ENCODE measurements at places on chromosomes 5 and 9.

DNA sequence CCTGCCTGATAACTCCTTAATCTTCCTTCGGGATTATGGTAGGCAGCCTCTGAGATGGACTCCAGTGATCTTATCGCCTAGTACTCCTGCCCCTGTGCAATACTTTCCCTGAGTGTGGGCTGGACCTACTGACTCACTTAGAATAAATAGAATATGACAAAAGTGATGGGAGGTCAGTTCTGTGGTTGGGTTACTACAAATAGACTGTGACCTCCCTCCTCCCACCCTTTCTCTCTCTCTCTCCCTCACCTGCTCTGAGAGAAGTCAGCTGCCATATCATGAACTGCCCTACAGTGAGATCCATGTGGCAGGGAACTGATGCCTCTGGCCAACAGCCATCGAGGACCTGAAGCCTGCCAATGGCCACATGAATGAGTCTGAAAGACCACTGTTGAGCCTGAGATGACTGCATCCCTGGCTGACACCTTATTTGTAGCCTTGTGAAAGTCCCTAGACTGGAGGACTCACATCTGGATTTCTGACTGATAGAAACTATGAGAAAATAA is 31.7 kb downstream of the NRG2 start:
- no peak for DNase-seq
- H3K4me1 ChIP-seq = no peaks in the 10 kb centered on the region
- H3K27me3 ChIP-seq = no peaks in the 10 kb centered on the region
- no peak overlapping the region for H3K27ac ChIP-seq
- H3K36me3 ChIP-seq = no peaks in the 10 kb centered on the region
- H3K4me3 ChIP-seq = no peak overlapping the region

DNA sequence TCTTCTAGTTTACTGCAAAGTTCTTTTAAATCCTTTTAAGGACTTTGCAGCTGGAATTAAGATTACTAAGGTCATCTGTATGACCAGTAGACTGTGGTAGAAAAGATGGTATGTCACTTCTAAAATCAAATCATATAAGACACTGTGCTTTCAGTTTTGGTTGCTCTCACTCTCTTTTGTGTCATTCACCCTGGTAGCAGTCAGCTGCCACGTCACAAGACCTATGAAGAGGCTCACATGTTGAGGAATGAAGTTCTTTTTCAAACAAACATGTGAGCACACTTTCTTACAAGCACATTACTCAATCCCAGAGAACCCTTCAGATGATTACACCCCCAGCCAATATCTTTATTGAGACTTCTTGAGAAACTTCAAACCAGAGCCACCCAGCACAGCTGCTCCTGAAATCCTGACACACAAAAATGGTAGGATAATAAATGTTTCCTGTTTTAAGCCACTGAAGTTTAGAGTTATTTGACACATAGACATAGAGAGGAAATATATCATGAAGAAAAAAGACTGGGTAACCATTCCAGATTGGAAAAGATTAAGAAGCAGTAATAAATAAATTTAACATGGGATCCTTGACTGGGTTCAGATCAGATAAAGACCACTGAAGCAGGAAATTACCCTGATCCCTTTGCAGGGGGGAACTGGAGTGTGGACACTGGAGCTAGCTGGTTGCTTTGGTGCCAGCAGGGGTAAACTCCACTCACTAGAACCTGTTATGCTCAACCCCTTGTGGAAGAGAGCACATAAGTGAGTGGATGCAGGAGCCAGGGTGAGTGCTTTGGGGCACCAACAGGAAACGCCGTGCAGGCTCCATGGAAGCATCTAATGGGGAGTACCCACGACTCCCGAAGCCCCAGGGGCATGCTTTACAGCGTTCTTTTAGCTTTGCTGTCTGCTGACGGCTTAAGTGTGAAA is 64.1 kb downstream of the SLCO4C1 start:
- H3K4me3 ChIP-seq = no peak overlapping the region
- no peaks in the 10 kb centered on the region for H3K4me1 ChIP-seq
- no peaks in the 10 kb centered on the region for H3K36me3 ChIP-seq
- peak overlapping the region; percentile 74 for H3K27ac ChIP-seq
- H3K27me3 ChIP-seq = no peaks in the 10 kb centered on the region
- DNase-seq = peak; percentile 86

DNA sequence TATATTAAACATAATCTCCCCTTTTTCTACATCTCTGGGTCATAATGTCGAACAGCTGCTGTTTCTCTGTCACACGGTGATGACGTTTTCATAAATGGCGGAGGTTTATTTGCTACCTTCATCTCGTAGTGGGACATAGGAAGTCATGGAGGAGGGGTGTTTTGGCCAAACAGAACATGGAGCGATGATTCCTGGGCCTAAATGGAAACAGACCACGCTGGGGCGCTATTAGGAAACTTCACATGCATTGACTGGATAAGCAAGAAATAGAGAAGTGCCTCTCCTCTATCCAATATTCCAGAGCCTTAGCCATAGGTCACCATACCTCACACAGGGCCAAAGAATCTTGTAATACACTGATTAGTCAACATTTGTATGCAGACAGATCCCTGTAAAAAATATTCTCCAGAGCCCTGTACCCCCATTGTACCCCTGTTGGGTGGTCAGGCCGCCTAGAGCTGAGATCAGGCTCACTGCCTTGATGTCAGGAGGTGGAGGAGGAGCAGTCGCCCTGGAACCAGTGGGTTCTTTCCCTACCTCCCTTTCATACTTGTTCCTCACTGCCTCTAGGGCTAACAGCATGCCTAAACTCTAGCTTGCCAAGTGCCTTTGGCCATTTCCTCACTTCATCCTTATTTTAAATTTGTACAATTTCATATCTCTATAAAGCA is 77.8 kb upstream of the SPIN1 start:
- H3K4me1 ChIP-seq = no peaks in the 10 kb centered on the region
- H3K4me3 ChIP-seq = no peak overlapping the region
- H3K36me3 ChIP-seq = no peaks in the 10 kb centered on the region
- H3K27ac ChIP-seq = no peak overlapping the region
- DNase-seq = no peak

DNA sequence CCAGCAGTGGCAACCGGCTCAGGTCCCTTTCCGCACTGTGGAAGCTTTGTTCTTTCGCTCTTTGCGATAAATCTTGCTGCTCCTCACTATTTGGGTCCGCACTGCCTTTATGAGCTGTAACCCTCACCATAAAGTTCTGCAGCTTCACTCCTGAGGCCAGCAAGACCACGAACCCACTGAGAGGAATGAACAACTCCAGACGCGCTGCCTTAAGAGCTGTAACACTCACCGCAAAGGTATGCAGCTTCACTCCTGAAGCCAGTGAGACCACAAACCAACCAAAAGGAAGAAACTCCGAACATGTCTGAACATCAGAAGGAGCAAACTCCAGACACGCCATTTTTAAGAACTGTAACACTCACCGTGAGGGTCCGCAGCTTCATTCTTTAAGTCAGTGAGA is 103.5 kb downstream of the GLIS3 start:
- no peaks in the 10 kb centered on the region for H3K4me1 ChIP-seq
- H3K36me3 ChIP-seq = no peaks in the 10 kb centered on the region
- no peak overlapping the region for H3K27ac ChIP-seq
- no peak for DNase-seq
- no peaks in the 10 kb centered on the region for H3K27me3 ChIP-seq
- no peak overlapping the region for H3K4me3 ChIP-seq

DNA sequence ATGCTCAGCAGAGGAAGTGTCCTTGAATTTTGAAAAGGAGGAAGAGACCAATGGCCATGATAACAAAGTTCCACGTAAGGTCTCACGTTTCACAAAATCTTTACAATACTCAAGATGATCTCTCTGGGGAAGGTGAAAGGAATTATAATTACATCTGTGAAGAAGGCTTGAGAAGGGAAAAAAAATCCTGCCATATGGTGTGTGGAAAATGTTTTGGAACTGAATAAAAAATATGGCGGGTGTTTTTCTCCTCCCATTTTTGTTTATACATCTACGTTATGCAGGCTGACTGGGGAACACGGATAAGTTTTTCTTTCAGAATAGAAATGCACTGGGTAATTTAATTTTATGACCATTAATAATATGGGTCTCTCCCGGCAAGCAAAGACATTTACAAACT is 425.6 kb upstream of the BRINP1 start:
- H3K27ac ChIP-seq = no peak overlapping the region
- no peaks in the 10 kb centered on the region for H3K4me1 ChIP-seq
- H3K36me3 ChIP-seq = no peaks in the 10 kb centered on the region
- no peak overlapping the region for H3K4me3 ChIP-seq
- no peak for DNase-seq

GRCh38 chr5:100311806-100312205 is 223.4 kb upstream of the FAM174A start:
- no peaks in the 10 kb centered on the region for H3K4me1 ChIP-seq
- no peak overlapping the region for H3K4me3 ChIP-seq
- DNase-seq = no peak
- no peak overlapping the region for H3K27ac ChIP-seq
- H3K27me3 ChIP-seq = no peaks in the 10 kb centered on the region

- H3K4me3 ChIP-seq = no peak overlapping the region
- peak; percentile 4 for DNase-seq
- no peak overlapping the region for H3K27ac ChIP-seq
- no peaks in the 10 kb centered on the region for H3K36me3 ChIP-seq
- H3K27me3 ChIP-seq = no peaks in the 10 kb centered on the region
Measured at GRCh38 chr5:180201051-180201987, 7.7 kb downstream of the RASGEF1C start.

DNA sequence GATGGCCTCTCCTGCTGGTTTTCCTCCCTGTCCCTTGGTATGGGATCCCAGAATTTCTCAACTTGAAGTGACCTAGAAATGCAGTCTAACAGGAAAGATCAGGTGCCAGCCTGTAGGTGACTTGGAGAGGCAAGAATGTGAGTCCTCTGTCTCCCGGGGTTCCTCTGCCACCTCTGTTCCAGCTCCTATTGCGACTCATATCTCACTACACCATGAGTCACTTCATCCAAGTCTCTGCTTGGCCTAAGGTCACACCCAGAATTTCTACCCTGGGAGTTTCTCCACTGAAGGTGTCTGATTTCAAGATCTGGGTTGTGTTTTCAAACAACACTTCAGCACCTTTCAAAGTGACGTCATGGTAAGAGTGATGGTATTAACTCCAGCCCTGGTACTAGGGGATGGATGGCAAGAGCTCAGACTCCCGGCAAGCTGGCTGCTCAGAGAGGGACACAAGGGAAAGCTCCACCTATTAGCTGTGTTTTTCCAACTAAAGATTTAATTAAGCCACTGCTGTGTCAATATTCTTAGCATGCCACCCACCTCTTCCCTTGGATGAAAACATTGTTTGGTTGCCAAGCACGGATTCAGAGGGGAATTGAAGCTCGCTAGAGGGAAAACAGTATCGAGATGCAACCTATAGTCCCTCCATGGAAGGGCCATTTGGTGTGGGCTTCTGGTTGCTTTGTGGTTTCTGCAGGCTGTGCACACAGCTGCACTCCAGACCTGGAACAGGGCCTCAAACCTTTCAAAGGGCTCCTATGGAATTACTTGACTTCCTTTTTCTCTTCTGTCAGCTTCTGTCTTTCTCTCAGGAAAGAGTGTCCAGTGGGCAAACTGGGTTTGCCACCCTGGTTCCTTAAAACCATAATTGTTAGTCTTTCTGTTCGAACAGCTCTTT is 205.7 kb downstream of the GAS1 start:
- no peaks in the 10 kb centered on the region for H3K27me3 ChIP-seq
- DNase-seq = no peak
- no peak overlapping the region for H3K27ac ChIP-seq
- no peaks in the 10 kb centered on the region for H3K36me3 ChIP-seq
